ENCODE measurements at places on chromosomes 12 and 14. TPM values are rescaled to one million over a fixed set of nuclear protein-coding genes. Genes with fewer than 3 reads are reported as not detected.

- DNase-seq, result peak; percentile 60
Observed at GRCh38 chr14:77212943-77213678, 31.5 kb downstream of the TMEM63C start.

GRCh38 chr12:57551637-57552305 lies 1.9 kb downstream of the KIF5A start:
- DNase-seq, result no peak

DNA sequence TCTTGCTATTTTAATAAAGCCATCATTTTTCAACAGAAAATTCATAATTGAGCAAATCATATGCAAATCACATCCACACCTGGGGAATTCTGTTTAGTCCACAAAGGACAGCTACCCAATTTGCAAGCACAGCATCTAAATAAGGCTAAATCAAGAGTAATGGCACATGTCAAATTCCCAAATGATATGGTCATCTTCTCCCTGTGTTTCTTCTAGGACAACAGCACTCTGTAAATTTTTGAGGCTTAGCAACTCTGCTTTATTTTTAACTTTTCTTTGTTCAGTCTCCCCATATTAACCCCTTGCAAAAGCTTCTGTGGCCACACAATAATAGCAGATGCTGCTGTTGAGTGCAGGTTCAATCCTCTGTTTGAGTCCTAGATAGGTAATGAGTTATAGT lies 155.6 kb upstream of the DAAM1 start:
- DNase-seq, result no peak

- DNase-seq, result no peak
Observed at GRCh38 chr14:93201155-93201704, 5.6 kb downstream of the GON7 start.

EGLN3 gene
- polyA plus RNA-seq, result 3.4 TPM

DNA sequence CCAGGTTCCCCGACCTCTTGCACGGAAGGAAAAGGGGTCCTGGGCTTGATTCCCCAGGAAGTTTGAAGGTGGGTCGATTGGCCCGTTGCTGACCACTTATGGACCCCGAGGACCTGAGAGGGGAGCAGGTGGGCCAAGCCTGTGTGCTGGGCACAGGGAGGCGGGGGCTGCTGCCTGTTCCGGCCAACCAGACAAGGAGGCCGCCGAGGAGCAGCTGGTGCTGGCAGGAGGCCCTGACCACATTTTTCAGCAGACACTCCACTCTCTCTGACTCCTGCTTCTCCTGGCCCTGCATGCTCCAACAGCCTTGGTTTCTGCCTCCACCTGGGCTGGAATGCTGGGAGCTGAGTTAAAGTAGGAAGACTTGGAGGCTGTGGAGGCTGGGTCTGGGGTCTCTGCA lies 42.8 kb downstream of the NOS1 start:
- DNase-seq, result no peak

DNA sequence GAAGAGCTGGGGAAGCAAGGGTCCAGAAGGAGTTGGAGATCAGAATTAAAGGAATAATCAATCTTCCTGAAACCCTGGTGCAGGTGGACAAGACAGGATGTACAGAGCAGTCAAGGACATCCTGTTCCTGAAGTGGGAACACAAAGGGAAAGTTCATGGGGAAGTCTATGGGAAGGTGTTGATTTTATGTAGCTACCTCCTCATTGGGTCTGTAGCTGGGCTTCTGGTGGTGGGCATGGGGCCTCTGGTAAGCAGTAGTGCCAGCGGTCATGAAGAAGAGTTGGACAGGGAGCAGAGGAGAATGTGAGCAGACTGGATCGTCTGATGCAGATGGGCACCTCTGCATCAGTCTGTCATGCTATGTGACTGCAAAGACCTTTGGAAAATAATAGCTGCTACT lies 75.7 kb upstream of the PPM1H start:
- DNase-seq, result no peak

- peak; percentile 57 for DNase-seq
Observed at GRCh38 chr12:93502802-93503623, 35.7 kb downstream of the MRPL42 start.

- no peak for DNase-seq
Observed at GRCh38 chr14:24913746-24914145, 136.2 kb downstream of the STXBP6 start.

DNA sequence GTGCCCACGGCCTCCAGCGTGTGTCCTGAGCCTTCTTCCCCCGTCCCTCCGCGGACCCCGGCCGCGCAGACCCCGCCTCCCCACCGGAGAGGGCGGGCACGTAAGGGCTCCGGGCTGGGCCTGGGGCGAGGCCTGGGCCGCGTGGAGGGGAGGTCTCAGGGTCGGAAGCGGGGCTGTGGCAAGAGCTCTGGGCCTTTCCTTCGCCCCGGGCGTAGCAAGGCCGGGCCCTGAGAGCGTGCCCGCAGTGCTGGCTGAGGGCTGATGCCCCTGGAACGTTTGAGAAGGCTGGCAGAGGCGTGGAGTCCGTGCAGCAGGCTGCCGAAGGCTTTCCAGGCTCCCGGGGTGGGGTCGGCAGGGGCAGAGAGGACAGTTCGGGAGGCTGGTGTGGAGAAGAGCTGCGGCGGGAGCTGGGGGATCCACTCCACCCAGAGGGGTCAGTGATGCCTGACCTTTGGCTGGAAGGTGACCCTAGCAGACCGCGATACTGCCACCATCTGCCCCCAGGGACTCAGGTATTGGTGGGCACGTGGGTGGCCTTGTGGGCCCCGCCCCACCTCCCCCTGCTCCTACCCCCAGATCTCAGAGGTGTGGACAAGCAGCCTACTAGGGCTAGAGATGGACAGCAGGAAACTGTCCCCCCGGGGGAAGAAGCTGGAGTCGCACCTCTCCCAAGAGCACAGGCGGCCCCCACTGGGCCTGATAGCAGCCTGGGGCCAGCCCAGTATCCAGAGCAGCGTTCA lies 558 bp downstream of the TEX22 start:
- DNase-seq, result no peak

GRCh38 chr12:57936513-57936883 lies 4.9 kb upstream of the ATP23 start:
- no peak for DNase-seq

- DNase-seq, result no peak
Observed at GRCh38 chr14:33956640-33957039, 5.8 kb upstream of the EGLN3 start.

DDN gene
- 0.96 TPM for polyA plus RNA-seq

DNA sequence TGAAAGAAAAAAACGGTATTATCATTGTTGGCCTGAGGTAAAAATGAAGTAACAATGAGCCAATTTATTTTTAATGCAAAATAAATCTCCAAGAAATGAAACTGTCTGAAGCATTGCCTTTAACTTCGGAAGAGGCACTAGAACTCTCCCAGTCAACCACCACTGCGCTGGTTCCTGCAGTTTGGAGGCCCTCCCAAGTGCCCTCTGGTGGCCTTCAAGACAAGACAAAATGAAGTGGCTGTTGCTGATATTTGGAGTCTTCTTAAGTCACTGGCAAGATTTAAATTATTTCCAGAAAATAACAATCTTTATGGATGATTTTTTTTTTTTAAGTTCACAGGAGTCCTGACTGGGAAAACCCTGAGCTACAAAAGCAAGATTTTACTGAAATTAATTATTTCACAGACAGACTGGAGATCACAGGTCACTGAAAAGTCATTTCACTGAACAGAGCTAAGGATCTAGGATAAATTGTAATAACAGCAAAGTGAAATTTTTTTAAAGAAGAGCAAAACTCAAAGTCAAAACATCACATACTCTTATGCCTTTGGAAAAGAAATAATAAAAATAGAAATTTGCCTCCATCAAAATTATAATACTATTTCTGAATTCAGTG lies 58.2 kb downstream of the DICER1 start:
- peak; percentile 79 for DNase-seq

DNA sequence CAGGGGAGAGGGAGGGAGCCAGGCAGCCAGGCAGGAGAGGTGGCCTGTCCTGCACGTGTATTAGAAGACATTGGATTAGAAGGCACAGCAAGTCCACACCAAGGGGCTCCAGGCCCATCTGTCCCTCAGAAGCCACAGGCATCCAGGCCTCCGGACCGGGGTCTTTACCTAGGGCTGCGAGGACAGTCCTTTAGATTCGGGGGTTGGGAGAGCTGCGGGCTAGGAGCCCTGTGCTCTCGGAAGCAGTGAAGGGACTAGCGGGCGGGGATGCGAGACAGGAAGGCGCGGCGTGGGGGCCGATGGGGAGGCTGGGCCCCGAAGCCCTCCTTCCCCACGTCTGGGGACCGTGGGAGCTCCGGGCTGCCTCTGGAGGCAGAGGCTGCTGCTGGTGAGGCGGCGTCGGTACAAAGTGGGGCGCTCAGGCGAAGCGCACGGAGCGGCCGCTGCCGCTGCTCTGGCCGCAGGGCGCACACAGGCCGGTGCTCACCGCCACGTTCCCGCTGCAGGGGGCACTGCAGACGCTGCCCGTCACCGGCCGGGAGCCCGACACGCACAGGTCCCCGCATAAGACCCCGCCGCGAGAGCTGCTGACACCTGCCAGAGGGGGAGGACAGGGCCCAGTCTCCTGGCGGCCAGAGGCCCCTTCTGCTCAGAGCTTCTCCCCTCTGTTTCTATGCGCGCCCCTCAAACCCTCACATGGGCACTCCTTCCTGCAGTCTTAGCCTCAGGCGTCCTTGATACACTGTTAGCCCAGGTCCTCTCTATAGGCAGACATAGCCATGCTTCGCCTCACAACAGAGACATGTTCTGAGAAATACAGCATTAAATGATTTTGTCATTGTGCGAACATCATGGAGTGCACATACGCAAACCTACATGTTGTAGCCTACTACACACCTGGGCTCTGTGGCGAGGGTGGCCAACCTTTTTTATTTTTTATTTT lies 17.3 kb downstream of the KRT7 start:
- no peak for DNase-seq

SCYL2 gene
- polyA plus RNA-seq, result 23.1 TPM

GRCh38 chr14:50619569-50620141 lies 48.5 kb downstream of the SAV1 start:
- DNase-seq, result no peak

DNA sequence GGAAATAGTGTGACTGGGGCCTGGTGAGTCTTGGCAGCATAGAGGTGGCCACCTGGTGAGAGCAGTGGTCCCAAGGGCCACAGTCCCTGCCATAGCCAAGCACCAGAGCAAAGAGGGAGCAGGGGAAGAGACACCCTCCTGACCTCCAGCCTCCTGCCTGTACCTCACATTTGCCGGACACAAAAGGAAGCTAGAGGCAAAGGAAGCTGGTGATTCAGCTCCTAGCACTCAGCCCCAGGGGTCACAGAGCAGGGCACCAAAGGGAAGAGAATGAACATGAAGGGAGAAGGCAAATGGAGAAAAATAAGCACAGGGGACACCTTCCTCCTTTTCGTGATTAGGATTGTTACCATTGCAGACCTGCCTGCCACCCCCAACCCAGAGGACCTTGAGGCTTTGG lies 216.8 kb downstream of the ZFP36L1 start:
- no peak for DNase-seq

DNA sequence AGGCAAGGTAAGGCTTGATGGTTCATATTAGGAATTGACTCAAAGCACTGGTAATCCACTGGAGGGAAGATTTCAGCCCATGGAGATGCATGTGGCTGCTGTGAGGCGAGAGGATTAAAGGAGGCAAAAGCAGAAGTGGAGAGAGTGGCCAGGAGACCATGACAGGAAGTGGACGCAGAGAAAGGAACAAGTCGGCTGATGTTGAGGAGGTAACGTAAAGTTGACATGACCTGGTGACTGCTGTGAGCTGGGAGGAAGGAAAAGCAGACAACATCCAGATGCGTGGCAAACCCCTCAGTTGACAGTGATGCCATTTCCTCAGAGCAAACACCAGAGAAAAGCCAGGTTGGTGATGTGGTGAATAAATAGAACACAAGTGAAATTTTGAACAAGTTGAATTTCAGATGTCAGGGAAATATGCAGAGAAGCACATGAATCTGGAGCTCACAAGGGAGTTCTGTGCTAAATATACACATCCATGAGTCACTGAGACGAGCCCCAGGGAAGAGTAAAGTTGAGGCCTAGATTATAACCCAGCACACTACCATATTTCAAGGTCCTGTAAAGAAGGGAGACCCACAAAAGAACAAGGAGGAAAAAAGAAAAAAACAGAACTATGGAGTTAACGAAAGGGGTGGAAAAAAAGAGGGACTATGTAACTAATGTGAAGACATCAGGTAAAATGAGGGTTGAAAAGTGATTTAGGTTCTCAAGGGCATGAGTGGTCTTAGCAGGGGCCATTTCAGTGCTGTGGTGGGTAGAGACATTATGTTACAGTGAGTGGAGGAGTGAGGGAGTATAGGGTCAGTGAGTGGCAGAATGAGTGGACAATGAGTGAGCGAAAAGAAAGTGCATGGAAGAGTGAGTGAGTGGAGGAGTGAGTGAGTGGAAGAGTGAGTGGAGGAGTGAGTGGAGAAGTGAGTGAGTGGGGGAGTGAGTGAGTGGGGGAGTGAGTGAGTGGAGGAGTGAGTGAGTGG lies 61.6 kb upstream of the GZMB start:
- DNase-seq, result no peak

DNA sequence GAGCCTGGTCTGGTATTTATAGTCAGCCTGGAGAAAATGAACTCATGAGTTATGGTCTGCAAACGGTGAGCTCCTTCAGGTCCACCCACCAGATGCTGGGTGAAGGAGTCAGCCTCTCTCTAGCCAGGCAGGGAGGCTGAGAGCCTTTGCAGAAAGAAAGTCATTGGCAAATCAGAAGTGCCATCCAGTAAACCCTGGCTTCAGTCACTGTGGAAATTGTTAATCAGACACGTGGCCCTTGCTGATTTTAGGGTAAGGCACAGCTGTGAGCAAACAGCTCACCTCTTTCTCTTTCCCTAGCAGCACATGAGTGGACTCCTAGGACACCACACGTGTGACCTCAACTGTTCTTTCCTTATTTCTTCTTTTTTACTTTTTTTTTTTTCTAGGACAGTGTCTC lies 44.9 kb downstream of the CHST11 start:
- no peak for DNase-seq

KRT83 gene
- polyA plus RNA-seq, result 0.44 TPM

DNA sequence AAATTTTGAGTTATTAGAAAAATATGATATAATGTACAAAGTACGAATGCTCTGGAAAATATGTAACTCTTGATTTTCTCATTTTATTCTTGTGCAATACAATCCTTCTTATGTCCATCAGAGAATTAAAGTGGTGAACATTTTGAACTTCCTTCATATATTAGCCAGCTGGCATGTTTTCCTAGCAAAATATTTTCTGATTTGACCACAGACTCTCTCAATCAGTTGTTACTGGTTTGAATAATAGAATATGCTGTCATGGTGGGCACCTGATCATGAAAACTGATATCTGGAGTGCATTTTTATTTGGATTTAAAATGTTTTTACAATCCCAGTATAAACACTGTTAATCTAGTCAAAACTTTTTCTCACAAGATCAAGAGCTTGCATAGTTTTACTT lies 24.2 kb downstream of the PARPBP start:
- no peak for DNase-seq

- no peak for DNase-seq
Observed at GRCh38 chr12:64740646-64741045, 18.6 kb downstream of the GNS start.

GRCh38 chr12:26938701-26939062 lies 412 bp downstream of the FGFR1OP2 start:
- no peak for DNase-seq

GRCh38 chr12:52405922-52406385 lies at the start of gene KRT82:
Gene KRT82 (minus strand): TSS chr12:52406335. CDS start chr12:52406277, 58 bp downstream.
- no peak for DNase-seq

GRCh38 chr14:63460680-63461369 lies 82.4 kb downstream of the PPP2R5E start:
- DNase-seq, result no peak

SLC6A15 gene
- 2.0 TPM for polyA plus RNA-seq

All from testis (tissue), 5 donors.